ENCODE measurements at places on chromosomes 6 and 20.

DNA sequence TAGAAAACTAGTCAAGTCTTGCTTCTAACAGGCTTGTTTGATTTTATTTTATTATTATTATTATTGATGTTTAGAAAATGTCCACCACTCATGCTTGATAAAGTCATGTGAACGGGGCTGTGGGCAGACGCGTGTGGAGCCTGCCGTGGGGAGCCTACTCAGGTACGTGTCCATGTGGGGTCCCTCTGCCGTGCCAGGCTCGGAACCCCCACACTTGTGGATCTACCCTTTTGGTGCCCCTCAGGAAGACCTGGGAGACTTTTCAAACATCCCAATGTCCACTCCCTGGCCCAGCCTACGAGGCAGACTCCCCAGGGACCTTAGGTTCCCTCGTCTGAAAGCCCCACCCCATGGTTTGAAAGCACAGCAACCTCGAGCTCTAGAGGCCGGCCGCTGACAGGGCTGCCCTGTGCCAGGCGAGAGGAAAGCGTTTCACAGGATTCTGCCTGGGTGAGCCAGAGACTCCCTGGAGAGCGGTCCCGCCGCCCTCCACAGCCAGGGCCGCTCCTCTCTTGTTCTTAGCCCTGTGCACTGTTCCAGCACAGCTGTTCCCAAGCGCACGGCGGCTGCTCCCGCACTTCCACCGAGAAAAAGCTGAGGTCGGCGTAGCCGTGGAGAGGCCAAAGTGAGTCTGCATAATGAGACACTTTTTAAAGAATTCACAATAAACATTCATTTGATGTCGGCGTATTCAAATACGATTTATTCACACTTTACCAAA, 249.7 kb downstream of the TTLL2 start:
- no peak for DNase-seq

DNA sequence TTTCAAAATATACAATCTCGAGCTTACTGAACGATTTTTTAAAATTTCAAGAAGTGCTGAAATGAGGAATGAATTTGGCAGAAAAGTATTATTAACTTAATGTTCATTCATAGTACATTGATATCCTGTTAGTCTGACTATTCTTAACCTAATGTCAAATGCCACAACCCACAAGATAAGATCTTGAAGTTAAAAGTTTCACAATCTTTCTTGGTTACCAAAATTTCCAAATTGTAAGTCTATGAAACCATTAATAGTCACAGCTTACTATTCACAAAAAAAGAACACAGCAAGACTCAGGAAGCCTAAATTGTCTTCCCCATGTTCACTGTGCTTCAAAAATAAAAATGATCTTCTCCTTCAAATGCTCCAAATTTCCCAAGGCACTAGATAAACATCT, 71.3 kb downstream of the HACE1 start:
- DNase-seq, result no peak

DNA sequence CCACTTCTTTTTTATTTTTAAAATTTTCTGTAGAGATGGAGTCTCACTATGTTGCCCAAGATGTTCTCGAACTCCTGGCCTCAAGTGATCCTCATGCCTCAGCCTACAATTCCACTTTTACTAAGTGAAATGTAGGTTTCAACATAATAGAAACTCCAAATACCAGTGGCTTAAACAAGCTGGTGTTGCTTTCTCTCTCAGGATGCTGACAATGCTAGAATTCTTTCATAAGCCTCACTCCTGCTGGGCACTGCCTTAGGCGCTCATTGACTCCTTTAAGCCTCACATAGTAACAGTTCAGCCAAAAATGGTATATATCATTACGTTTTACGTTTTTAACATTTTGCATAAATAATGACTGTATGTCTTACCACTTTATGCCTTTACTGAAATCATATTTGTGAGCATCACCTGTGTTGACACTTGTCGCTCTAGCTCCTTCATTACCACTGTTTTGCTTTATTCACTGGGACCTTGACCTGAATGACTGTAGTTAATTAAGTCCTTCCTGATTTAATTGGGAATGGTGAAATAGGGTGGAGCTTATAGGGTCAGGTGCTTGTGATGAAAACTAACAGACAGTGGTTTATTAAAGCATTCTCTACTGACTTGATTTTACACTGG, 3.9 kb upstream of the CST9 start:
- DNase-seq, result no peak

DNA sequence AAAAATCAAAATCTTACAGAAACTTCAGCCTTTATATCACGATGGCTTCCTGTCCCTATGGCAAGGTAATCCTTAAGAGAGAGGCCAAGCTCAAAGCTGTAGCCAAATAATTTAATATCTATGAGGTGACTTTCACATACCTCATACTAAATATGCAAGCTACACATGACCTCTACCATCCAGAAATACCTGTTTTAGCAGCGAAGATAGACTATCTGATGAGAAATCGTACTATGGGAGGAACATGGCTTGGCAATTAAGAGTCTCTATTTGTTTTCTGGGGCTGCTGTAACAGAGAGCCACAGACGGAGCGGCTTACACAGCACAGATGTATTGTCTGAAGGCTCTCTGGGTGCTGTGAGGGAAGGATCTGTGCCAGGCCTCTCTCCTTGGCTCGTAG, 31.0 kb upstream of the SALL4 start:
- DNase-seq, result no peak

- DNase-seq, result no peak
Measured at GRCh38 chr20:37120497-37120896, 24.7 kb upstream of the RBL1 start.

DNA sequence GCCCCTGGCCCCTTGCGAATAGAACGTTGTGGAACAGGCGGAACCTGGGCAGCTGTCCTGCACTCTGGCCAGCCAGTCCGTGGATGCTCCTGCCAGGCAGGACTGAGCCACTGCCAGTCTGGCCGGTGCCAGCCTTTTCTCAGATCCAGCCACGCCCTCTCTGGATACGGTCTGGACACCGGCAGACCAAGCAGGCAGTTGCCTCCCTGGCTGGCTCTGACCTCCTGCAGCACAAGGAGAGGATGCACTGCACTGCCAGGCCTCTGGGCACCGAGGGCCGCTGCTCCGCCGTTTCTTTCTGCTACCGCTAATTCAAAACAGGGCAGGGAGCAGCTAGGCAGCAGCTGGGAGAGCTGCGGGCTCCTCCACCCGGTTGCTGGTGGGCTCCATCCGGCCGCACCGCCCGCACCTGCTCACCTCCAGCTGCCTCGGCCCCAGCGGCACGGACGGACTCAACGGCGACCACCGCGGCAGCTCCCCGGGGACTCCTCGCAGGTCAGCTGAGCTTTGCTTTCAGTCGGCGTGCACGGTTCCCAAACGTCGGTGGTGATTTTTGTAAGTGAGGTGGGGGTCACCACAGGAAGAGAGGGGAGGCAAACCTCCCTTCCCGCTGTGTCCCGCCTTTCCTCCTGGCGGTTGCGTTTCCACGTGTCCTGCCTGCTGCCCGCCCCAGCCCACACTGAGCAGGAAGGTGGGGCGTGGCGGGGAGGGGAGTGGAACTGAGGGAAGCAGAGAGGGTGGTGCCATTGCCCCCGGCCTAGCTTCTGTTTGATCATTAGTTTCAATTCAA, 30.3 kb upstream of the AFDN start:
- DNase-seq, result no peak

DNA sequence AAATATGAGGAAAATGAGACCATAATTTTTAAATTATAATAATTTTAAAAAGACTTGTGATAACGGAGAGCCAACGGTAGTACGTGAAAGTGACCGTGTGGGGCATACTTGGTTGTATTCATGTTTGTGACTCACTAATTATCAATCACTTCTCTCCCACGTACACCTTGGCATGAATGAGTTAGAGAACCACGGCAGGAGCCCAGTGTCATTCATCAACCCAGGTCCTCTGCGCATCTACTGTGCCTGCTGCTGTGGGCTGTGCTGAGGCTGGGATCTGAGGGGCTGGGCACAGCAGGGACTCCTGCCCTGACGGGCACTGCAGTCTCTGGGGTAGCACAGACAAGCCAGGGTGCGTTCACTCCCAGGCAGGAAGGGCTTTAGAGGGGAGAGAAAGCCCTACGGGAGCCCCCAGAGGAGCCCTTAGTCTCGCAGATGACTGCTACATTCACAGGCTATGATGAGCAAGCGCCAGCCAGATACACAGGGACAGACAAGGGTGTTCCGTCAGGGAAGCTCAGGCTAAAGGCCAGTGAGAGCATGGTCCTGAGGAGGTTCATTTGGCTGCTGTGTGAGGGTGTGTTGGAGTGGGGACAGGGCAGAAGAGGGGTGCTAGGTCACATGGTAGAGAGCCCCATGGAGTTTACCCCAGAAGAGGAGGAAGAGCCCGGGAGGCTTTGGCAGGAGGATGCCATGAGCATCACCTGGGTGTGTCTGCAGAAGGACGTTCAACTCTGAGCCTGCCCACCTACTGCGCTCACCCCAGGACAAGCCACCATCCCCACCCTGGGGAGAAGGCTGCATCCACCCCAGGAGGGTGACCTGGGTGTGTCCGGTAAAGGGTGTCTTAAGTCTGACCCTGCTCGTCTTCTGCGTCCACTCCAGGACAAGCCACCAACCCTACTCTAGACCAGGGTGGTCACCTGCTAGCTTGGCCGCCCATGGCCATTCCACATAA, 8.2 kb upstream of the RPS6KA2 start:
- DNase-seq, result no peak

- DNase-seq, result no peak
Measured at GRCh38 chr6:29426654-29427053, 11.9 kb downstream of the OR12D1 start.

GRCh38 chr6:94150886-94151285, 731.5 kb upstream of the EPHA7 start:
- DNase-seq, result no peak

DNA sequence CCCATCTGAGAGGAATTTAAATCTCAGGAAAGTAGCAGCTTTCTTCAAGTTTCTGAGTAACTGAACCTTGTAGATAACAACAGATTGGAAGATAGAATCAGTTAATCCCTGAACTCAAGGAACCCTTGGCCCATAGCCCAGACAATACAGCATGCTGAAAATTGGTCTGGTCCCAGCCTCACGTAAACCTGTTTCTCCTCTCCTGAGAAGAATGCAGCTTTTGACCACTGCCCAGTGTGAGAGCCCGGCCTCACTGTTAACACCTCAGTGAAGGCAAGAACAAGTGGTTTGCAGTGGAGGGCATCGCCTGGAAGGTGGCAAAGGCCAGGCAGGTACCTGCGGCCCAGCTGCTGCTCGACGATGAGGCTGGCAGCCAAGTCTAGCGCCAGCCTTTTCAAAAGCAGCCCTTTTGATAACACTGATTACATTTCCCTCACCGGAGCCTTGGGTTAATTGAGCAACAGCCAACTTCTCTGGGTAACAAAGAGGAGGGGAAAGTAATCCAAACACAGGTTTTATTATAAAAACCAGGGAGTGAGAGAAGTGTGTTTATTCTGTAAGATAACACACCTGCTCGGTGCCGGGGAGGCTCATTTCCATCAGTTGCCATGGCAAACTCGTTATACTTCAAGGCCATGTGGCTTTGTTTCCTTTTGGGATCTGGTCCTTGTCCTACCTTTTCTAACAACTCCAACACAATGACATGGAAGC, 54.0 kb downstream of the TRAF3IP2 start:
- DNase-seq, result no peak

- DNase-seq, result no peak
Measured at GRCh38 chr6:159766906-159767305, 5.1 kb downstream of the ACAT2 start.

DNA sequence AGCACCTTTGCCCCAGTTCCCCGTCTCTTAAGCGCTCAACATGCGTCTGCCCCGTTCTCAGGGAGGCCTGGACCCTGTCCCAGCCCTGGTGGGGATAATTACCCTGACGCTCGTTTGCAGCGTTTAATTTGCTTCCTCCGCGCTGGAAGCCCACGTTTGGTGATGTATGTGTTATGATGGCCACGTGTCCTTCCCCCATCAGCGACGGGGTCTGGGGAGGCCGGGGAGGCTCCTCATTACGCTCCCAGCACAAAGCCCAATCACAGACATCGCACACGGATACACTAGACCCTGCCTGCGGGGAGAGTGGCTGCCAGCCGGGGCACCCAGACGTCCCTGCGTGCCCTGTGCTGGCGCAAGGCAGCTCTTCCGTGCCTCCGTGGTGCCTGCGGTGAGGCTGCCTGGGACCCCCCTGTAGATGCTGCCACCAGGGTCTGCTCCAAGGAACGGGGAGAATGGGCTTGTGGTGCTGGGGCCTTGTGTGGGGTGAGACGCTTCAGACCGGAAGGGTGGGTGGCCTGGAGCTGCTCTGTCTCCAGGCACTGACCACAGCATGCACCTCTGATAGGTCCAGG, 10.2 kb upstream of the CHRNA4 start:
- DNase-seq, result no peak

GRCh38 chr6:53765270-53765669, 29.5 kb upstream of the LRRC1 start:
- no peak for DNase-seq

GRCh38 chr6:72715119-72715518, 93.3 kb downstream of the KCNQ5 start:
- no peak for DNase-seq

DNA sequence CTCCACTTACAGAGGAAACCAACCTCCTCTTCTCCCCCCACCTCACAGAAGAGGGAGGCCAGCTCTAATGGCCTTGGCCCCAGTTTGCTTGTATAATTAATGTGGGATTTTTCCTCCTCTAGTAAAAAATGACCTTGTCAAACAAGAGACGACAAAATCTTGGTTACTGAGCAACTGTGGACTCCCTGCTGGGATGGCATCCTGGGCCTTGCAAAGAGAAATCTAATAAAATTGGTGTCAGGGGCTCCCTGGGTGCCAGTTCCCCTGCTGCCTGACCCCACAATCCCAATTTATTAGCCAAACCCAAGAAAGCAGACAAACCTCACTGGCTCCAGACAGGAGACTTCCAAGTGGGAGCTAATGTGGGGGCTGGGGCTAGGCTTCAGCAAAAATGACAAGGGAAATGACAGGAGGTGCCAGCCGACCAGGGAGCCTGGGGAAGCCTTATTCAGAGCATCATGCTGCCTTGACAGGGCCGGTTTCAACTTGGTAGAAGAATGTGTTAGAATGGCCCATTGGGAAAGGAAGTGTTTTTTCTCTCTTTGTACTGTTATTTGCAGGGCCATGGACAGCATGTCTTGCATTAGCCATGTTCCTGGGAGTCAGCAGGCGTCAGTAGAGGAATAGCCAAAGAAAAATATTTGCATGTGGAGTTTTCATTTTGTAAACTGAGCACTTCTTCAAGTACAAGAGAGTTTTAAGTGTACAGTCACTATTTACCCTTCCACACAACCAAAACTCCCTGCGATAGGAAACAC, 816.9 kb downstream of the DHX35 start:
- DNase-seq, result no peak
